Cortex of kidney (tissue), 1 donor: ENCODE measurements at places on chromosomes 7 and 10.

- DNase-seq: no peak
These were observed at the start of gene TBATA for GRCh38 chr10:70785190-70785589. Gene TBATA, minus strand, starts transcription at chr10:70785377. Its CDS starts 1,998 bp downstream, at chr10:70783379.

- DNase-seq: no peak
These were observed 316.7 kb downstream of the FGFR2 start for GRCh38 chr10:121281576-121281975.

DNA sequence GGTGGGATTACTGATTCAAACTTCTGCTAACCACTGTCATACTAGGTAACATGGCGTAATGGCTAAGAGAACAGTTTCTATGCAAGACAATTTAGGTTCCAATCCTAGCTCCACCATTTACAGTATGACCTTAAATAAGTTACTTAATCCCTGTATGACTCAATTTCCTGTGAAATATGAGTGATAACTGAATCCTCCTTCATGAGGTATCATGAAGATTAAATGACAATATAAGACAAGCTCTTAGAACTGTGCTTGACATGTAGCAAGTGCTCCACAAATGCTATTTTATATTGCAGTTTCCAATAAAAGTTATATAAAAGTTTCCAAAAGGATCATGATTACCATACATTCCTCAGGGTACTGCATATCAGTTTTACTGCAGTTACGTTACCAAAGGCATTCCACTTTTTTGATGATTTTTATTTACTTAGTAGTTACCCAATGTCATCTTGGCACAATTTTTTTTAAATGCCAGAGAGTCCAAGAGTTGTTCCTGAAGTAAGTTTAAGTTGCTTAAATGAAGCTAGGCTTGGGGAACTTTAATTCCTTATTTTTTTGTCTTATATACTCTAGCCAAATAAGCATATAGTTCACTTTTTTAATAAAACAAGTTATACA is 7.1 kb downstream of the DOCK4 start:
- no peak for DNase-seq

GRCh38 chr7:93165447-93165846 is 17.3 kb upstream of the SAMD9L start:
- no peak for DNase-seq

DNA sequence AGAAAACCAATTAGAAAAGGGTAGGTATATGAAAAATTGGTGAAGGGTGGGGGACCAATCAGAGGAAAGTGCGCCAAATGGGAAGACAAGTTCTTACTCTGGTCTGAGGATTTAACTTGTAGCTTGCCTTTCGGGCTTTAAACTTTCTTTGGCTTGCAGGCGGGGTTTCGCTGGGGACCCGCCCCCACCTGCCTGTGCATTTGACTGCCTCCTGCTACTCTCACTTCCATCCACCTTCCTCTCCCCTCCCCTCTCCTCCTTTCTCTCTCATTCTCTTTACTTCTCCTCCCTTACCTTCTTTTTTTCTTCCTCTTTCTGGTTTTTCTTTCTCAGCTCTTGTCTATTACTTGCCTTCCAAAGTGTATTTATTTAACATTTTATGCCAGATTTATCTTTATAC is 278.8 kb downstream of the DNAJB9 start:
- no peak for DNase-seq

- no peak for DNase-seq
These were observed 527.1 kb downstream of the TYW1 start for GRCh38 chr7:67523713-67524112.

GRCh38 chr7:23907012-23907411 is 197.0 kb downstream of the STK31 start:
- DNase-seq: no peak

- DNase-seq: no peak
These were observed 97.8 kb downstream of the GRM8 start for GRCh38 chr7:127154958-127155357.

GRCh38 chr7:1586126-1586826 is 16.4 kb upstream of the PSMG3 start:
- DNase-seq: no peak

- no peak for DNase-seq
These were observed 8.9 kb upstream of the ZNF777 start for GRCh38 chr7:149469806-149470205.

- no peak for DNase-seq
These were observed 25.1 kb downstream of the CYP26A1 start for GRCh38 chr10:93098816-93099215.

DNA sequence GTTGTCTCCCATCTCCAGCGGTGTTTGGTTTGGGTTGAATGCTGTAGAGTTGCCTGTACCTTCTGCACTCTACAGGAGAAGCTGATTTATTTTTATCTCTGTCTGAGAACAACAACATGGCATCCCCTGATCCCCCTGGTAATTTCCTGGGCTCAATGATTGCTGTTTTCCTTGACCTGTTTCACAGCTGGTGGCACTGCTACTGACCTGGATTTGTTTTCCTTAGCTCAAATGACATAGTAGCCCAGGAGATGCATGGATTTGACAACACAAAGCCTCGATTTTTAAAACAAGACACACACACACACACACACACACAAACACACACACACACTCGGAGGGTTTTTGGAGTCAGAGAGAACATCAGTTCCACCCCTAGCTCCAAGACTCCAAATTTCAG is 301.6 kb downstream of the NRG3 start:
- no peak for DNase-seq

DNA sequence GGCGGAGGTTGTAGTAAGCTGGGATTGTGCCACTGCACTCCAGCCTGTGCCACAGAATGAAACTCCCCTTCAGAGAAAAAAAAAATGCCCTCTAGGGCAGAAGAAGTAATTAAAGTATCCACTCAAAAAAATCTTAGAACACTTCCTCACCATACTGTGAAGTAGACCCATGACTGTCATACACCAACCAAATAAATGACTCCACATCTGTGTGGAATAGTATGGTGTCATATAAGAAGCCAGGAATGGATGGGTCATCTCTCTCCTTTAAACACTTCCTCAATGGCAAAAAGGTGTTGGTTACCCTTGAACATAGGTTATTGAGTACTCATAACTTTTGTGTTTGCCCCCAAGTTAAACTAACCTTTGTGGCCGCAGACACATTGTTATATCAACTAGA is 48.1 kb upstream of the PCGF5 start:
- no peak for DNase-seq

GRCh38 chr7:44580945-44581878 is 819 bp downstream of the TMED4 start:
- no peak for DNase-seq

- no peak for DNase-seq
These were observed 9.2 kb downstream of the USP54 start for GRCh38 chr10:73581918-73582317.

DNA sequence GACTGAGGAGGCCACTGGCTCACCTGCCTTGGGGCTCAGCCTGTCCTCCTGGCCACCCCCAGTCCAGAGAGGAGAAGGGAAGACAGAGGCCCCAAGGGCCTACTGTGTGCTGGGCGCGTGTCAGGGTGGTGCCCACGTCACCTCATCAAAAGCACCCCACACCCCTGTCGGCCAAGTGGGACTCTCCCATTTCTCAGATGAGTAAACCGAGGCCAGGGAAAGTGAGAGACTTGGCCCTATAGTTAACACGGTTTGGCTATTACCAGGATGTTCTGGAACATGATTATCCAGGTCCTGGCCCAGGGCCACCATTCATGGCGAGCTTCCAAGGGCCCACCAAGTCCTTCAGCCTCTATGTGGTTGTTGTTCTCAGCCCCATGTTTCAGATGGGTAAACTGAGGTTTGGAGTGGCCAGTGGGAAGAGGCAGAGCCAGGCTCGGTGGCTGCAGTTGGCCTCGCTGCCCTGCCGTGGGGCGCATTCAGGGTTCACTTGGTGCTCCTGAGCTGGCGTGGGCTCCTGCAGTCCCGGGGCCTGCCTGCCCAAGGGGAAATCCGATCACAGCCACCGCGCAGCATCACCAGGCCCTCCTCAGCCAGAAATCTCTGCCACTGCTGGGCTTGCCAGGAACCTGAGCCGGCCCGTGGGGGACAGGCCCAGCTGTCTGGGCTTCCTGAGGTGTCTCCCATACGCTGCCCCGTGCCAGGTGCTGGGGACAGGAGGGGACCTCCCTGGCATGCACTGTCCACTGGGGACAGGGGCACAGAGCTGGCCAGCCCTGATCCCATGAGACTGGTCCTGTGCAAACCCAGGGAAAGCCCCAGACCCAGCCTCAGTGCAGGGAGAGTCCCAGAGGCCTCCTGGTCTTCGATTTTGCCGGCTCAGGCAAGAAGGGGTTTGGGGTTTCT is 117.7 kb upstream of the TNRC18 start:
- no peak for DNase-seq

DNA sequence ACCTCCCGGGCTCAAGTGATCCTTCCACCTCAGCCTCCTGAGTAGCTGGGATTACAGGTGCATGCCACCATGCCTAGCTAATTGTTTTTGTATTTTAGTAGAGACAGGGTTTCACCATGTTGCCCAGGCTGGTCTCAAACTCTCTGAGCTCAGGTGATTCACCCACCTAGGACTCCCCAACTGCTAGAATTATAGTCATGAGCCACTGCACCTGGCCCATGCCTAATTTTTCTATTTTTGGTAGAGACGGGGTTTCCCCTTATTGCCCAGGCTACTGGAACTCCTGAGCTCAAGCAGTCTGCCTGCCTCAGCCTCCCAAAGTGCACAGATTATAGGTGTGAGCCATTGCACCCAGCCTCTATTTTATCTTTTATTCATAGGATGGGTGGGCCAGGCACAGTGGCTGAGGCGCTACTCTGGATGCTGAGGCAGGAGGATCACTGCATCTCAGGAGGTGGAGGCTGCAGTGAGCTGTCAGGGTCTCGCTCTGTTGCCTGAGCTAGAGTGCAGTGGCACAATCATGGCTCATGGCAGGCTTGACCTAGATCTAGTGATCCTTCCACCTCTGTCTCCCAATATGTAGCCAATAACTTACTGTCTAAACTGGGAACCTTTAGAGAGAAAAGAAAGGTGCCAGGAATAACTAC is 31.3 kb upstream of the STOX1 start:
- DNase-seq: no peak

DNA sequence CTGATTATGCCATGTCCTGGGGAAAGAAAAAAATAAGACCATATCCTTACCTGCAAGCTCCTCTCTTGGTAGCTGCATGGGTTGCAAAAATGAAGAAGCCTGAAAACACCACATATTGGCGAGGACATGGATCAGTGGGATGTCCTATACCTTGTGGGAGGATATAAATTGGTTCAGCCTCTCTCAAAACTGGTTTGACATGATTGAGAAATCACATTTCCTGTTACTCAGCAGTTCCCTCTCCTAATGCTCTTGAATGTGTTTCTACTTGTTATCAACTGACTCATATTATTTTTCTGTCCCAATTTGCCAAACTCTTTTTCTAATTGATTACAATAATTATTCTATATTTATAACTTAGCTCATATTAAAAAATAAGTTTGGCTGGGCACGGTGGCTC is 380.2 kb downstream of the EXOC4 start:
- no peak for DNase-seq
